Endothelial cell (in vitro differentiated cells): ENCODE measurements at places on chromosomes 5 and 9. TPM values are rescaled to one million over a fixed set of nuclear protein-coding genes. Genes with fewer than 3 reads are reported as not detected.

The FOXD4L4 gene
- 0.13 TPM for total RNA-seq

The FUBP3 gene
- 61.9 TPM for total RNA-seq

- H3K27ac ChIP-seq, result no peak overlapping the region
- H3K36me3 ChIP-seq, result peaks cover 13% of the 10 kb centered on the region
- no peaks in the 10 kb centered on the region for H3K4me1 ChIP-seq
- DNase-seq, result no peak
These were observed 45.4 kb downstream of the HABP4 start for GRCh38 chr9:96495341-96495740.

DNA sequence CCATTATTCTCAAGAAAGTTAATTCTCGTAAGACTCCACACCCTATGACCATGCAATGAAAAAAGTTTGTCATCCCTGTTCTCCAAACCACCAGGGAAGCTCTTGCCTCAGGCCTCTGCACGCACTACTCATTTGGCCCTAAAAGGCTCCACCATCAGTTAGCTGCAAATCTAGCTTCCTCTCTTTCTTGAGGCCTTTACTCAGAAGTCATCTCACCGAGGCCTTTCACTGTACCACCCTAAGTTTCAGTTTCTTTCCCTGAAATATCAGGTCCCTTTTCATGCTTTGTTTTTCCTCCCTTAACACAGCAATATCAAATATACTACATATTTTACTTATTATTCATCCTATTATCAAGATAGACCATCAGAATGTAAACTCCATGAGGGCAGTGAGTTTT is 39.1 kb downstream of the OXCT1 start:
- H3K27ac ChIP-seq, result peak overlapping the region; percentile 97
- no peak for DNase-seq
- no peak overlapping the region for H3K4me3 ChIP-seq
- H3K36me3 ChIP-seq, result no peaks in the 10 kb centered on the region
- H3K27me3 ChIP-seq, result peaks cover 4% of the 10 kb centered on the region
- peaks cover 33% of the 10 kb centered on the region for H3K4me1 ChIP-seq

DNA sequence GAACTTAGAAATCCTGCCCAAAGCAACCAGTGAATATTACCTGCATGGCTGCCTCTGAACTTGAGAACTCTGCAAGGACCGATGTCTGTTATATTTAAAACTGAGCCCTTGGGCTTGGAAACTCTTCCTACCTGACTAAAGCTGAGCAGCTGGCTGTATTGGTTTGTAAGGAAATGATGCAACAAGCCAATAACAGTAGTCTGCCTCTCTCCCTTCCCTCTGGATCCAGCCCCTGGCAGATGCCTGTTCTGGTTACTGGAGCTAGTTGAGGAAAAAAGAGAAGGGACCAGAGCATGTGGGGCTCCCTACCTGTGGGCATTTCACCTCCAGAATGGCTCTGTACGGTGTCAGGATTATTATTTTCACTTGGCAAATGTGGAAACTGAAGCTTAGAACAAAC is 34.7 kb downstream of the SH3RF2 start:
- no peaks in the 10 kb centered on the region for H3K27me3 ChIP-seq
- no peak overlapping the region for H3K4me3 ChIP-seq
- H3K4me1 ChIP-seq, result no peaks in the 10 kb centered on the region
- DNase-seq, result no peak
